Adrenal gland (tissue), 19 donors: ENCODE measurements at places on chromosomes 12 and 14. TPM values are rescaled to one million over a fixed set of nuclear protein-coding genes. Genes with fewer than 3 reads are reported as not detected.

The KIF26A gene
- 2.5 TPM for polyA plus RNA-seq

The MDM1 gene
- polyA plus RNA-seq, result 12.3 TPM

The ASB2 gene
- polyA plus RNA-seq, result 2.2 TPM

The NINJ2 gene
- 2.0 TPM for polyA plus RNA-seq

The SERPINA5 gene
- polyA plus RNA-seq, result 83.6 TPM

The IL26 gene
- not detected for polyA plus RNA-seq
